Choroid plexus epithelial cell (primary cell): ENCODE measurements at places on chromosomes 1 and 21.

DNA sequence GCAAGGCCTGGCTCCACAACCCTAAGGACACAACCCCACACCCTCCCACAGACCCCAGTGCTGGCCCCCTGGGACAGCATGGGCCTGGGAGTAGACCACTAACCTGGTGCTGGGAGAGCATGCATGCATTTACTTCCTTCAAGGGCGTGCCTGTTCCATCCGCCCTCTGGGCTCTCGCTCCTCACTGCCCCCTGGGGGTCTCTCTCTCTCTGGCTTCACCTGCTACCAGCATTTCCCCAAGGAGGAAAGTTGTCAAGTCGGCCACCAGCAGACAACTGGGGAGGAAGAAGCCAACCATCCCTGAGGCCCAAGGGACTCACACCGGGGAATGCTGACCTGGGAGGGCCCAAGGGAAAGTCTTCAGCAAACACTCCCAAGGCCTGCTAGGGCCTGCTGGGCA lies 6.5 kb downstream of the LRP8 start:
- no peak for DNase-seq

GRCh38 chr1:222791006-222791710 lies 23.7 kb upstream of the DISP1 start:
- DNase-seq = no peak

DNA sequence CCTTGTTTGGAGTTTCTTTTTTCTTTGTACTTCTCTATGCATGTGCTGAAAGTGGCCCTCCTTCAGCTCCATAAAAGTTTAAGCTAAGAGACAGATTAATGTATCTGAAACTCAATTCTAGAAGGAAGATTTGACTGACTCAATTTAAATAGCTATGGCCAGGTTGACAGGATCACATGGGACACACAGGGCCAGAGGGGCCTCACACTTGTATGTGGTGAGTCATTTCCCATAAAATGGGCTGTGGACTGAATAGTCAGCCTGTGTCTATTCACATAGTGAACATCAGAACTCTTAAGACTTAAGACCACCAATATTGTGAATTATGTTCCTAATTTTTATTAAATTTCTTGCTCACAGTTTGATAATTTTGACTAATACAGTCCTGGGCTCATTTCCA lies 45.7 kb upstream of the DEPDC1 start:
- DNase-seq = peak; percentile 9

GRCh38 chr1:238111081-238111480 lies 220.4 kb upstream of the ZP4 start:
- DNase-seq = no peak

GRCh38 chr1:226708967-226709396 lies 30.1 kb downstream of the ITPKB start:
- DNase-seq = no peak

- no peak for DNase-seq
These were observed 29.6 kb upstream of the C1orf105 start for GRCh38 chr1:172390683-172391551.

DNA sequence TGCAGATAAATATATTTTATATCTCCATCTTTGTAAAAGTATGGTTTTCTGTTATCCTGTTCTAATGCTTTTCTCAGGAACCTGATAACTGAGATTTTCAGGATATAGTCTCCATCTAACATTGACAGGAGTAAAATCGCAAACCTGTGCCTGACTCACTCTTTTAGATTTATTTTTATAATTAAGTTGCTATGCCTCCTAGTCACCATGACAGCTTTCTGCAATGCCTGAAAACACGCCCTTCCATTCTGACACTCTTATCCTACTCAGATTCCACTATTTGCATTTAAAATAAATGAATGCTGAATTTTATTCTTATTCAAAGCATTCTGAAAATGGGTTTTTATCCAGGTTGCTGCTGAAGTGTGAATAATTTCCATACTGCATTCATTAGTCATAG lies 62.8 kb downstream of the RGS21 start:
- no peak for DNase-seq

GRCh38 chr1:204979306-204979705 lies 63.7 kb upstream of the CNTN2 start:
- no peak for DNase-seq

GRCh38 chr1:62229468-62229867 lies 34.8 kb downstream of the L1TD1 start:
- DNase-seq = no peak

GRCh38 chr1:51100264-51100880 lies 1.7 kb upstream of the C1orf185 start:
- DNase-seq = no peak

- peak; percentile 42 for DNase-seq
These were observed 96.9 kb upstream of the SLC25A33 start for GRCh38 chr1:9442278-9442846.

DNA sequence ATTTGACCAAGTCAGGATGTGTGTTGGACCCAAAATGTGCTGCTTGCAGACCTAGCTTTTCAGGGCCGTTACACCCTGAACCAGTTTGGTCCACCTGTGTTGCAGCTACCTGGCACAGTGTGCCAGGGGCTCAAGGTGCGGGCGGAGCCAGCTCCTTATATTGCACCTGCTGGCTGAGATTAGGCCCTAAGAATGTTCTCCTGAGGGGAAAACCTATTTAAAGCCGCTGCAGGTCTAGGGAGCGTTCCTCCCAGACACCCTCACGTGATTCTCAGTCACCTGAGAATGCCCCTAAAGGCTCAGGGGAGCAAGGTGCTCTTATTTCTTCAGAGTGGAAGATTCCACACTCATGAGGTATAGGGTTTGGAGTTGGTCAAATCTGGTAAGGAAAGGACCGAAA lies 12.0 kb downstream of the GSTM3 start:
- no peak for DNase-seq

DNA sequence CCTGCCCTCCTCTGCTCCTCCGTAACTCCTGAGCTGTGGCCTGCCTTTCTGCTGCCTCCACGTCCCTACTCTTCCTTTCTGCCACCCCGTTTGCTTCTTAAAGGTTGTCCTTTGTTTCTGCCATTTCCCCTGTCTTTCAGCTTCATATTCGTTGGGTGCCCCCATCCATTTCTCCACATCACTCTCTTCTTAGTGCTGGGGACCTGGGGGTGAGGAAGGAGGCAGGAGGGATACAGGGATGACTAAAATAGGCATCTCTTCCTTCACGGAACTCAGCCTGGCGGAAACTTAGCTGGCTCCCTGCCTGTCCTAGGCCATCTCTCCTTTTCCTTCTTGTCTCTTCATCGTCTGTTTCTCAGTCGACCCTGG lies 67.0 kb upstream of the CD1D start:
- DNase-seq = no peak

DNA sequence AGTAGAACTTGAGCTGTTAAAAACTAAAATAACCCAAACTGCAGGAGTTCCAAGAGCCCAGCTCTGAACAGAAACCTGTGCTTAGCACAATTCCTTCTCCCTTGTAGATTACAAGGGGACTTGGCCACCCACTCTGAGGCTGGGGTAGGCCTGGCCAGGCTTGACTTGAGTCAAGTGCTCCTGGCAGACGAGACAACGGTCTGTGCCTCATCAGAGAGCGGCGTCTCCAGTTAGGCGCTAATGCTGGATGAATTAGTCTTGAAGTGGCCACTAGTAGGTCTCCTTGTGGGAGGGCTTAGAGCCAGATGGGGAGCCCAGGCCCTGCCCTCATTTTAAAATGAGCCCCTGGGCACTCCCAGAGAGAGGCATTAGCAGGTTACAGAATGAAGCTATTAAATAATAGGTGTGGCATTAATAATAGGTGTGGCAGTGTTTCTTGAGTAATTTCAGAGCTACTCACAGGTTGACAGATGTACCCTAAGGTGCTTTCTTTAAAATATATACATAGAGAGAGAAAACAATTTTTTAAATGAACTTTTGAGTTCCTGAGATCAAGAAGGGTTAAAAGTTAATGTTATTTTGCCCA lies 1.1 kb downstream of the EEIG2 start:
- DNase-seq = peak; percentile 63
